Right forelimb (tissue), 1 donor: ENCODE measurements at places on chromosomes 2 and 18.

- no peak for DNase-seq
Observed at GRCh38 chr2:100703739-100704138, 116.2 kb upstream of the NPAS2 start.

DNA sequence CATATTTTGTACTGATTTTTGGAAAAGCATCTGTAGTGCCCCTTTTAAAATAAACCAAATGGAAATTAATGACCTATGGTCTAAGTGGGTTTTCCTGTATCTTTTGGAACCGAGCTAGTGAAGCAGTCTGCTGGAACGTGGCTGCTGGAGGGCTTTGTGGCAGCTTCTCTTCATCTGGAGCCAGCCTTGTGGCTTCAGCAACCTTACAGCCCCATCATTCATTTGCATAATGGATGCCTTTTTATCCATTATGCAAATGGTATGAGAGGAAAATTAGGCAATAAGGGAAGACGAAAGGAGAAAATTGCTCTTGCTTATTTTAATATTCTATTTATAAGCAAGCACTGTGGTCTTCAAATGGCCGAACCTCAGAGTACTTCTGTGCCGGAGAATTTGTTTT lies 421.0 kb downstream of the PARD3B start:
- no peak for DNase-seq

- DNase-seq: no peak
Observed at GRCh38 chr2:25787020-25787419, 91.3 kb downstream of the ASXL2 start.

DNA sequence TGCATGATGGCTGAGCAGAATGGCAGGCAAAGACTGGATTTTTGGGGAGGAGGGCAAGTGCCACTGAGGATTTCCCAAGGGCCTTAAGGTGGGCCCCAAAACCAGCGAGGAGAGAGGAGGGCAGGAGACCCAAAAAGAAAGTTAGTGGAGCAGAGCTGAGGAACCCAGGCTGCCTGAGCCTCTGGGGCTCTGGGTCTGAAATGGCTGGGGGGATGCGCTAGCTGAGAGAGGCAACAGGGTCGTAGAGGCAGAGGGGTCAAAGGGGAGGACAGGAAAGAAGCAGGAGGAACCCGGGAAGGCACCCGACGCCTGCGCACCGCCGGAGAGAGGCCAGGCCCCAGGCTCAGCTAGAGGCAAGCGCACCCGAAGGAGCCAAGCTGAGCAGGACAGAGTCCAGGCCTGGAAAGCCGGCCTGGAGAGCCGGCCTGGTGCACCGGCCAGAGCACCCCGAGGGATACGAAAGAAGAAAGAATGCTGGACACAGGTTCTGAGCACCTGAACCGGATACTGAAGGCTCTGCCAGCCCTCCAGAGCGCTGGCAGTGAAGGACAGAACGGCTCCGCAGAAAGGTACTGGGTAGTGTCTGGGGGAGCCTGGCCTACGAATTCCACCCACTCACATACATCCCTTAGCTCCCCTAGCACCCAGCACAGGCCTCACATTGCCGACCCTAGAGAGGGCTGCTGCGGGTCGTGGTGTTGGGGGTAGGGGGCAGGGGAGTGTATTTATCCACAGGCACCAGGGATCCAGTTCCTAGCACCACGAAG lies 39.5 kb upstream of the ATP6V1B1 start:
- no peak for DNase-seq

GRCh38 chr2:231393149-231394131 lies 2.1 kb upstream of the B3GNT7 start:
- DNase-seq: no peak

GRCh38 chr2:139940686-139941085 lies 1160.5 kb upstream of the NXPH2 start:
- DNase-seq: no peak

DNA sequence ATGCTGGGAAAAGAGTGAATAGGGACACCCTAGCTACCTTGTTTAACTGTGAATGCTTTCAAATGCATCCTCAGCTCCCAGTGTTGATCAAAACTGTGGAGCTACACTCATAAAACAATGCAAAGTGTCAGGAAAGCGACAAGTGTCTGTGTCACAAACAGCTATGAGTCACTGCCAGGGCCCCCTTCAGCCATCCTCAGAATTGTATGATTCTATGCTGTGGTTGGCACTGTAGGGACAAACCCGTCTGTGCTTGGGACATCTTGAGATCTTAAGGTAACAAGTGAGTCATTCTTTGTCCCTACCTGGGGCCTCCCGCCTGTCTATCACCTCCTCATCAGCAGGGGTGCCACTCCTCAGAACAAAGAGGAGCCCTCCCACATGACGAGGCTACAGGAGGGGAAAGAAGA lies 42.4 kb downstream of the KLF7 start:
- DNase-seq: no peak

DNA sequence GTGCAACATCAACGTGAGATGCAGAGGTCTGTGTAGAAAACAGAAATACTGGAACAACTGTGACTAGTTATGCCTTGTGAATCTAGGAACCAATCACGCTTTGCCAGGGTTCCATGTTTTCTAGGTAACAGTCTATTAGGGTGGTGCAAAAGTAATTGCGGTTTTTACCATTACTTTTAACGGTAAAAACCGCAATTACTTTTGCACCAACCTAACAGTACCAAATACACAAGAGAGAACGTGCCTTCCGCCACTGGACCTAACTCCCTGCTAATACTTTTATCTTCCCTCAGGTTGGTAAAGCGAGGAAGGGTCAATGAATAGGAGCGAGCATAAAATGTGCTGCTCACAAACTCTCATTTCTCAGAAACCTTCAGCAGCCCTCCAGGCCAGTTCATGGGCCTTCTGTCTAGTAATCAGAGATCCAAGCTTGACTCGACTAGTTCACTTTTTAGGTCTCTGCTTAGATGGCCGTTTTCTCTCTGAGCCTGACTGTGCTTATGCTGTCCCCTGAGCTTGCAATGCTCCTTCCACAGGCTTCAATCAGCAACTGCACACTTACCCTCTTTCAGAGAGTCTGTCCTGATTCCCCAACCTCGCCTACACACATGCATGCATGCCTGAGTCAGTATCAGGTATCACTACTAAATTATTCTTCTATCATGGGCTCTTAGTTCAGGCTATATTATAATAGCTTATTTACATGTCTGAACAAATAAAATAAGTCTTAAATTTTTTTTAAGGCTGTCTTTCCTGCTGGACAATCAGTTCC lies 47.0 kb downstream of the PLEKHM3 start:
- DNase-seq: no peak
